ENCODE measurements at places on chromosomes 4 and X.

DNA sequence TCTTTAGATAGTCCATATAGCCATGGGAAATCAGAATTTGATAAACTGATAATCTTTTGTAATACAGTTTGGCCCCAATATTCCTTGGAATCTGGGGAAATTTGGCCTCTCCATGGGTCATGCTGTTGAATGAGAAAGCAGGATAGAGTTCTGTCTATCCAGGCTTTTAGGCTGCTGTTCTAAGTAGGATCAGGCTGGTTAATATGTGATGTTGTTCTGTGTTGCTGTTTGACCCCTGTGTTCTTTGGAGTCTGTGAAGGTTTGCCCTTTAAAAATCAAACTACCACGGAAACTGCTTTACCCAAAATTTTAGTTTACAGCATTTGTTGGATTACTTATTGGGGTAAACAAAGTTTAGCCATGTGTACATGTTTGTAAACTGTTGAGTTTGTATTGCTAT is 114.5 kb downstream of the ZNF330 start:
- no peak for DNase-seq

DNA sequence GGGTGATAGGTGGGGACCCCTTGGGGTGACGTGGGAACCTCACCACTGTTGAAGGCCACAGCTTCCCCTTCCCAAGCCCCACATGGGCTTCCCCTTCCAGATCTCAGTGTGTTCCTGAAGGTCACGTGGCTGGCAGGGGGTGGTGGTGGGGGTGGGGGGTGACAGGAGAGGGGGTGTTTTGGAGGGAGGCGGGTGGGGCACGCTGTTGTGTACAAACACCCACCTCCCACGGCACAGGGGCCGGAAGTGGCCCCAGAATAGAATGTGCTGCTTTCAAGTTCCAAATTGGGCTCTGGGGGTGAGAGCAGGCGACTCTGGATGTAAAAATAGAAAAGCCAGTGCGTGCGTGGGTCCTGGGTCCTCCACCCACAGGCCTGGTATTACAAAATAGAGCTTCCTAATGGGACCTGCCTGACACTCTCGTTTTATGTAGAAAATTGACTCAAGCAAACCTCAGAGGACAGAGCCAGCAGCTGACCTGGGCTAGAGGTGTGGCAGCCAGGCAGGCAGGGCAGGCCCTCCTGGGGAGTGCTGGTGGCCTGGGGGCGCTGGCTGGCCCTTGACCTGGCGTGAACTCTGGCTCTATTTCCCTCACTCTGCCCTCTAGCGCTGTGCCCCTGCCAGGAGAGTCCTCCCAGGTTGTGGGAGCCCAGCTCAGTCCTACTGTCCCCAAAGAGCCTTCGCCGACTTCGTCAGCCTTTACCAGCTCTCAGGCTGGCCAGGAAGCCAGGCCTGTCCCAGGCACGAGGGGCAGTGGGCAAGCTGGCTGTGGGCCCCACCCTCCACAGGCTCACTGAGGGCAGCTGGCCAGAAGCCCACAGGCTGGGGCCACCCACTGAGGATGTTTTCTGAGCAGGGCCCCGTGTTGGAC is 5.4 kb upstream of the SH3BP2 start:
- no peak for DNase-seq

- no peak for DNase-seq
Measured at GRCh38 chrX:133980406-133980805, 5.0 kb downstream of the GPC3 start.

GRCh38 chrX:132594999-132595398 is 106.2 kb upstream of the MBNL3 start:
- no peak for DNase-seq

- peak; percentile 60 for DNase-seq
Measured at GRCh38 chrX:119880552-119881437, 9.2 kb downstream of the NDUFA1 start.

GRCh38 chrX:2550328-2551020 is 49.7 kb upstream of the DHRSX start:
- DNase-seq = no peak

DNA sequence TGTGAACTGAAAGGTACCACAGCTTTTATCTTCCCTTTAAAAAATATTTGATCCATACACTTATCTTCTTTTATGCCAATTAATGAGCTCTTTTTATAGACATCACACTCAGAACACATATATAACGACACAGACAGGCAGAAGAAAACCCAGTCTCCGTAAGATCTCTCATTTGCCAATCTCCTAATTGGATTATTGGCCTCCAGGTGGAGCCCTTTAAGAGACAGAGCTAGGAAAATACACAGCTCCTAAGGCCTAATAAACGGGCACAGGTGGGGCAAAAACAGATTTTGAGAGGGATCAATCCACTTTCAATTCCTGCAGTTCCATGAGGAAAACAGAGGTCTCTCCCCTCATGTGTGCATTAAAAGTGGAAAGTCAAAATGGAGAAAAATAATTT is 1495.4 kb downstream of the RPA4 start:
- DNase-seq = no peak

DNA sequence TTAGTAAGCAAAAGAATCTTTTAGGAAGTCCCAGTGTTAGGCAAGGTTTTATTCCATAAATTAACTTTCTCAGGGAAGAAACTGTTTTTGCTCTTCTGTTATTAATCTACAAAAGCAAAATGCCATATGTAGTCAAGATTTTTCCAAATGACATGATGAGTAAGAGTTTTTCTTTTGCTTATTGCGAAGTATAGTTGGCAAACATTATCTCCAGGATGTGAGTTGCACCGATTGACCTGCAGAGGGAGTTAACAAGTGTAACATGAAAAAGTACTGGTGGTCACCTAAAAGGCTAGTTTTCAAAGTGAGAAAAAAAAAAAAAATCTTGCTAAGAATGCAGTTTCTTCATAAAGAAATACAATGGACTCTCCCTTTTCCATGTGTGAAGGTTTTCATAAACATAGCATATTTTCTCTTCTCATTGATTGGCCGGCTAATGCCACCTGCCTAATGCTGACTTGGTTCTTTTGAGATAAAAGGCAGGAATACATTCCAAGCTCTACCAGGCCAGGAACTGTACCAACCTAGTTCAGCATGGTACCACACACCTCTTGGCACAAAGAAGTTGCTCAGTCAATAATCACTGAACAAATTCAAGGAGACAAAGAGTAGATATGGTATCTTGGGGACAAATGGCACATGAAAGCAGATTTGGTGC is 100.2 kb downstream of the LNX1 start:
- DNase-seq = peak; percentile 5

- no peak for DNase-seq
Measured at GRCh38 chr4:39626261-39626660, 12.4 kb downstream of the SMIM14 start.

DNA sequence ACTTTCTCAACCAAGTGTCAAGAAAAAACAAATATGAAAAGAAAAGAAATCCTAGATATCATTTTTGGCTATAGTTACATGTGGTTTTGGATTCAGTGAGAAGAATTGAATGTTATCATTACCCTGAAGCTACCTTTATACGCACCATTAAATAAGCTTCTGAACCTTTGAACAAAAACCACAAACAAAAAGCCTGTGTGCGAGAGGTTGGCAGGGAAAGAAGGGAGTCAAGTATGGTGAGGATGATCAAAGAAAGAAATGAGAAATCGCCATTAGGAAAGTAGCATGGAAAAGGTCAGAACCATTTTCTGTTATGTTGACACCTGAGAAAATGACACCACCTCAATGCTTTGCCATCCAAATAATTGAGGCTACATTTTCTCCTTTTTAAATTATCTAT is 1.2 kb upstream of the SLC7A11 start:
- DNase-seq = no peak

DNA sequence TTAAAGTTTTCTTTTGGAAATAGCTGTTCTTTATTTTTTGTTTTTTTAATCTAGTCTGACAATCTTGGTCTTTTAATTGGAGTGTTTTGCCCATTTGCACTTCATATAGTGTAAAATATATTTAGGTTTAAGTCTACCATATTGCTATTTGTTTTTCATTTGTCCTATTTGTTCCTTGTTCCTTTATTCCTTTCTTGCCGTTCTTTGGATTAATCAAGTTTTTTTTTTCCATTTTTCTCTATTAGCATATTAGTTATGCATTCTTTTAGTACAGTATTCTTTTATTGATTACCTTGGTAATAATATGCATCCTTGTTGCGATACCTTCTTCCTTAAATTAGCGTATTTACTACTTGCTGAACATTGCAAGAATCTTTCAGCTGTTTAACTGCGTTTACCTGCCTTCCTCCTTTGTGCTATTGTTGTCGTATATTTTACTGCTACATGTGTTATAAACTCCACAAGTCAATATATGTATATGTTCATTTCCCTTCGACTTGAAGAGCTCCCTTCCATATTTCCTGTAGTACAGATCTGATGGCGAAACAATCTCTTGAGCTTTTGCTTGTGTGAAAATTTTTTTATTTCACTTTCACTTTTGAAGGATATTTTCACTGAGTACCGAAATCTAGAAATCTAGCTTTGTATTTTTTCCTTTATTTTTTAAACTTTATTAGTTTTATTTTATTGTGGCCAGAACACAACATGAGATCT is 23.9 kb upstream of the RNF212 start:
- DNase-seq = peak; percentile 31

GRCh38 chr4:80446664-80447063 is 111.1 kb downstream of the CFAP299 start:
- DNase-seq = no peak

DNA sequence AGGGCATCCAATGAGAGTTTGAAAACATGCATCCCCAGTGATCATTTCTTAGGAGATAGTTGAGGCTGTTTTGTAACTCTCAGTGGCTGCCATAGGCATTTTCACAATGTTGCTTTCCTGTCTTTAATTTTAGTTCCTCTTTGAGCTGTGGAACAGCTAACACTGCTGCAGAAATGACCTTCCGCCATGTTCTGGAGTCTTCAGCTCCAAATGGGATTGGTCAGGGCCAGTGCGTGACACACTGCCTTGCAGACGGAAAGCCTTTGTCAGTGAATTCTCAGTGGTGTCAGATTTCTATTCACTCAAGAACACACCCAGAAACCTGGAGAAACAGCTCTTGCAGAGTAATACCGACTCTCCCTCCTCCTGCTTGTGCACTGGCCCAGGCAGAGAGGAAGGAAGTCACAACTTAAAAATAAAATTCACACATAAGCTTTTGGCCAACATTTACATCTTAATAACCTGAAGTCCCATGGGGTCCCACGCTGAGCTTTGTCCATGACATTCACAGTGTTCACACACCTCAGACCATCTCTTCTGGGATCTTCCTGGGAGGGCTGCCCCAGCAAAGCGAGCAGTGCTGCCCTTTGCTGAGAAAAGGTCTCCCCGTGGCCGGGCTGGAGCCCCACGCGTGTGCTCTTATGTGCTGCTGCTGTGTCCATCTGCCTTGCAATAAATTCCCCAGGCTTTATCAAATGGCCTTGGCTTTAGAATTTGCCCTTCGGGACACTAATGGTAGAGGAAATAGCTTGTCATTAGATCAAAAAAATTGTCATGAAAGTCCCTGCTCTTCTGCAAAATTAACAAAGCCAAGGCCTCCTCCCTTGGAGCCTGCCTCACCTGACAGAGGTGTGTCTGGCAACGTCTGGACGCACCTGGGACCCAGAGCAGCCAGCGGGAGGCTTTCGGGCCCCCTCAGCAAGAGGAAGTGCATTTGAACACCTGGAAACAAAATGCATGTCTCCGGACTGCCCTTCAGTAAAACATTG is 126.8 kb downstream of the IRF2 start:
- DNase-seq = no peak

GRCh38 chr4:71878376-71878775 is 94.5 kb upstream of the GC start:
- no peak for DNase-seq

DNA sequence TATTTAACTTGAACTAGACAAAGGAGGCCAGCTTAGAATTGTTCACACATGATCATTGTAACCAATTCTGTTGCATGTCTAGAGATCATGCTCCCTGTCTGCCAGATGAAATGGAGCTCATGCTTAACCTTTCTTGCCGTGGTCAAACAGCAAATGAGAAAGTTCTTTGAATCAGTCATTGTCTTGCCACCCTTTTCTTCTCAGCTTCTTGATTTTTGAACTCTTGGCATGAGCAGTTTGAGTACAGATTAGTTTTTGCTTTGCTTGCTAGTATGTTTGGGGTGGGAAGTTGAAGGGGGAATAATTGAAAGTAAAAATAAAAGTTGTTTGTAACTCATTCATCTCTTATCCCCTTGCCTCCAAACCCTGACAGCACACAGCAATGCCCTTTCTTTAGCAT is 4.7 kb downstream of the MTM1 start:
- peak; percentile 50 for DNase-seq

DNA sequence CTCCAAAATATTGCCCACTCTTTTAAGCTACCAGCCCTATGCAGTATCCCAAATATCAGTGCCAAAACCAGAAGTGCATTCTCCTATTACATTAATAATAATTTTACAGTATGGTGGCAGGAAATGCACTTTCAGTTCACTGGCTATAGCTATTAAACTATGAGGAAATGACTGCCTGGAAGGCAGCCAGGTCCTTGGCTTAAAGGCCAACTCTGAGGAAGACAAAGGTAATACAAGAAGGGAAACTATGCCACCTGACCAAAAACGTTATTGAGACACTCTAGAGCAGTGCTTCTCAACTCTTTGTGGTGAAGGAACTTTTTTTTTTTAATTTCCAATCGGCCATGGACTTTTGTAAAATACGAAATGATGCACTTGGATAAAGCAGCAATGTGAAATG is 133.6 kb upstream of the VAMP7 start:
- DNase-seq = no peak

- peak; percentile 5 for DNase-seq
Measured at GRCh38 chrX:138711399-138712347, at the start of gene FGF13. Gene FGF13, minus strand, starts transcription at chrX:138711717. Its CDS starts 714 bp downstream, at chrX:138711003.
